Naive thymus-derived CD8-positive, alpha-beta T cell (primary cell): ENCODE measurements at places on chromosomes 2 and 18.

DNA sequence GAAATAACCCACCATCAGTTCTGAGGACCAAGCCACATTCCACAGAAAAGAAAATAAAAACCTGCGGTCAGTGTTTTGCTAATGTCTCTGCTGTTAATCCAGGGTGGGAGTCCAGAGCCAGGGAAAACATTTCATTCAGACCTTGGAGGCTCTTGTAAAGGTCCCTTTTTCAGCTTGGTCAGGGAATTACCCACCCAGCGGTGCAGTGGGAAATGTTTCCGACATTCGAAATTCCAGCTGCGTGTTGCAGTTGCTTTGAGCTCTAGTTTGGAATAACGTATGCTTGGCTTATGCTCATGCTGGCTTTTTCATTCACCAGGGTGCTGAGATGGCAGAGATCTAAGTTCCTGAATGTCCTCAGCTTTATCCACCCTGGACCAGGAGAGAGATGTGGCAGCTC, 219.1 kb downstream of the TRIB2 start:
- no peak for DNase-seq

DNA sequence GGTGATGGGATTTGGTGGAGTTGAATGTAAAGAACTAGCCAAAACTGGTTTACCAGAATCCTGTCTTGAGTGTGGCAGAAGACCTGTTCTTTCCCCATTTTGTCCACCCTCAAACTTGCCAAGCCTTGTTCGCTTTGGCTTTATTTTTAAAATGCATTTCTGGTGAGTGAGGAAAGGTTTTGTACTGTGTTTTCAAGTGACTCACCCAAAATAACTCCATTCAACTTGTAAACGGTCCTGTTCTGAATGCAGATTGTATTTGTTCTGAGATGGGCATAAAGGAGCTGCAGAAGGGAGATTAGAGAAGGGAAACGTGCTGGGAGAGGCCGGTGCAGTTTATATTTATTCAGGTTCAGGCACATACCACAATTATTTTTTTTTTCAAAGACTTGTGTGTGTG, 5.3 kb upstream of the ITPRID2 start:
- no peak for DNase-seq

- no peak for DNase-seq
Observed at GRCh38 chr18:32674491-32674890, 98.3 kb downstream of the KLHL14 start.

GRCh38 chr2:20479835-20480234, 33.0 kb downstream of the RHOB start:
- no peak for DNase-seq

DNA sequence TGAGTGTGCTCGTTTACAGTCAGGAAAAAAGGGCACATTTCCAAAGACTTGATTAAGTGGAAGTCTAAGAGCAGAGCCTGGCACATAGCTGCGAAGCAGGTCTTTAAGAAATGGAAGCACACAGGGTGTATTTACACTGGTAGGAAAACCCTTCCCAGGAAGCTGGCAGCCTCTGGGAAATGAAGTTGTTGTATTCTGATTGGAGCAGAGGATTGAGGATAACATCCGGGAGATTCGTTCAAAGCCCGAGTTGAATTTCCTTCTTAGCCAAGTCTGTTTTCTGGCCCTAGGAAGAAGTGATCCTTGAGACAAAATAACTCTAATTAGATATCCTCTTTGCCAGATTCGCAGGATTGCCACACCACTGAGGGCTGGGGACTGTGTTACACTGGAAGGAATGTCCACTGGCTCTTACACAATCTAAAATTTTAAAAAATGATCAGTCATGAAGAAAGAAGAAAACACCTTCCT, 75.9 kb downstream of the ITGB1BP1 start:
- DNase-seq: no peak
